Fibroblast of skin of right biceps (primary cell): ENCODE measurements at places on chromosomes 6 and 20.

GRCh38 chr6:149137594-149137993 is 179.9 kb upstream of the TAB2 start:
- no peak for DNase-seq

DNA sequence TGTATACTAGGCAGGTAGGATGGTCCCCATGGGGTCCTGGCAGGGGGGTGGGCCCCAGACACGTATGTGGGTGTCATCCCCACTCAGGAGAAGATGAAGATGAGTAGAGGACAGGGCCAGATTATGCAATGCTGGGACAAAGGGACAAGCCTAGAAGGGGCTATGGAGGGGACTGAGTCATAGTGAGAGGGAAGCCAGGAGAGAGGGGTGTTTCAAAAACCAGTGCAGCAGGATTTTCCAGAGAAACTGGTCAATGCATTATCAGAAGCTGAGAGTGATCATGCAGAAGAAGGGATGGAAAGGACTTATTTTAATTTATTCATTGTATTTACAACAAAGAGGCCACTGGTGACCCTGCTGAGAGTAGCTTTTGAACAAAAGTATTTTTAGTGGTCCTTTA is 74.0 kb downstream of the PPP1R3G start:
- DNase-seq: no peak

DNA sequence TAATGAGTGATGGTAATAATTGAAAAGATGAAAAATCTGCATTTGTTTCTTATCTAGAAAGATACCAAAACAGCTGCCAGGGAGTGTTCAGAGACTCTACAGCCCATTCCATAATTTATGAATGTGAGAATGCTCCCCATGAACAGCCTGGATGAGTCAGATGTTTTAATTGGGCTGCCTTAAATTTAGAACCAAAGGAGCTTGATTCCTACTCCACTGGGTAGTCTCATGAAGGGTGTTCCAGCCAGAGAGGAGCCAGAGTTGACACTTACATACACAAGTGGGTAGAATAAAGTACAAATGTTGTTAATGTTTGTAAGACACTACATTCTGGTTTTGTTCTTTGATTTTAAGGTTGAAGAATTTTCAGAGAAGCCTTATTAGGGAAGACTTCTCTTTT is 158.7 kb upstream of the PRND start:
- DNase-seq: no peak

GRCh38 chr6:121835662-121836061 is 400.2 kb downstream of the GJA1 start:
- DNase-seq: peak; percentile 28

GRCh38 chr6:142903812-142904211 is 41.2 kb downstream of the HIVEP2 start:
- DNase-seq: peak; percentile 60

DNA sequence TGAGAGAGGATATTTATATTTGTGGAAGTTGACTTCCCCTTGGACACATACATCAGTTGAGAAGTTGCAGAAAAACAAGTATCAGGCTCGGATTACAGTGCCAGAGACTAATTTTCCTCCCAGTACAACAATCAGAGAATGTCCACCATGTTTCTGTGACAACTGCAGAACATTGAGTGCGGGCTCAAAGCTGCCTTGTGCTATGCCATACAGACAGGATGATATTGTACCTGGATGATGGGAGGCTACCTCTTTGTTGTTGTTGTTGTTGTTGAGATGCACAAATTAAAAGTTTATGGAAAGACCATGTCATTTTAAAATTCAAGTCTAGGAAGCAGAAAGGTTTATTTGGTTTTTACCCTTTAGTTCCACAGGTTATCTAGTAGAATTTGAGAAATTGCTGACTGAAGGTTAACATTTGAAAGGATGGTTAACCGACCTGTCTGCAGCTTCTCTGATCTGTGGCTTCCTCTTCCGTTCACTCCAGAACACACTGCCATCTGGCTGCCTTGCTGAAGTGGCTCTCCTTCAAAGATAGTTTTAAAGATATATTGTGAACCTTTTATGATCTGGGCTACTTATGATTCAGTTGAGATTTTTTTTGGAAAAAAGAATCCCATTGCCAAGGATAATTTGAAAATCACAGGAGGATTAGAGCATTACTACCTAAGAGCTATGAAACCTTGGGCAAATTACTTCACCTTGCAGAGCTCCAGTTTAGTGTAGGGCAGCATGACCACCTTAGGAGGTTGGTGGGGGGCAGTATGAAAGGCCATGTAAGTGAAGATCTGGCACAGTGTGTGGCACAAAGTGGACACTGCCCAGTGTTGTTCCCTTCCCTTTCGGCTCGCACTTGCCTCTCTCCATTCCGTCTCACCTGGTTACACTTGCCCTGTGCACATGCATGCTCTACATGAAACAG is 15.9 kb downstream of the TMEM200A start:
- no peak for DNase-seq

DNA sequence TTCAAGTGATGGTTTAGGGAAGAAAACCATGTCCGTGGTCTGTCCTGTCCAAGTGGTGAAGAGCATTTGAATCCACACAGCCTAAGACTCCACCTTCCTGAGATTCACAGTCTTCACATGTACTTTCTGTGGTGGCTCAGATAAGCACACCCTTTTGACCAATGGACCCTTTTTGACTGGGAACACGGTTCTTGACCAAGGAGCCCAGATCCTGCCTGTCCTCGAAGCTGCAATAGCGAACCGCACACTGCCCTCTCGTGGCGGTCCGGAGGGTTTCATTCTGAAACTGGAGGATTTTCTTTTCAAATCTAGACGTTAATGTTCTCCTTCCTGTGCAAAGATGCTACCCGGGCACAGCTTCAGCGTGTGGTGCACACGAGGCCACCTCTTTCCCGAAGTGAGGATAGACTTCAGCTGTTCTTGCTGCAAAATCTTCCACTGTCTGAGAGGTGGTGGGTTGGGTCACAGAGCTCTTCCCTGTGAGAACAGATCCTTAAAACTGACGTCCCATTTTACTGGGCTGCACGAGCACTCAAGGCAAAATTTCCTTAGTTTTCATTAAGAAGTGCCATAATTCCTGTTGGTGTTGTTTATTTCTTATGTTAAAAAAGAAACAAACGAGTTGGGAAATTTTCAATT is 90.5 kb downstream of the SYNJ2 start:
- peak; percentile 70 for DNase-seq
